Stimulated activated CD4-positive, alpha-beta T cell treated with anti-CD3 and anti-CD28 coated beads, Interleukin-4, amount 100 ng/mL, for 24 hours (primary cell): ENCODE measurements at places on chromosomes 12 and 14.

DNA sequence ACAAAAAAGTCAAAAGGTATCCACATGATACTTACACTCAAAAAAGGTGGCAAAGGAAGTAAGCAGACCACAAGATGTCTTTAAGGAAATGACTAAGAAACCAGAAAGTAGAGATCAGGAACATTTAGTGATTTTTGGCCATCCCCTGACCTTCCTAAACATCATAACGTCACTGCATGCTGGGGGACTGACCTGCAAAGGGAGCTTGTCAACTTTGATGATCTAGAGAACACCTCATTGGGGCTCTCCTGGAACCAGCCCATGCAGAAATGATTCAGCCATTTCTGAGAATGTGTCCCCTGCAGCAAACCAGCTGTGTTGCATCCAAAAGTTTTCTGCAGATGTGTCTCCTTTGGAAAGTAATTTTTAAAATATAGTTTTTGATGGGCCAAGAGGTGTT, 152.2 kb upstream of the RASSF8 start:
- no peak for DNase-seq

GRCh38 chr12:30243426-30243825, 452.2 kb downstream of the IPO8 start:
- no peak for DNase-seq

GRCh38 chr12:114555451-114555850, 128.5 kb downstream of the TBX3 start:
- DNase-seq = no peak

DNA sequence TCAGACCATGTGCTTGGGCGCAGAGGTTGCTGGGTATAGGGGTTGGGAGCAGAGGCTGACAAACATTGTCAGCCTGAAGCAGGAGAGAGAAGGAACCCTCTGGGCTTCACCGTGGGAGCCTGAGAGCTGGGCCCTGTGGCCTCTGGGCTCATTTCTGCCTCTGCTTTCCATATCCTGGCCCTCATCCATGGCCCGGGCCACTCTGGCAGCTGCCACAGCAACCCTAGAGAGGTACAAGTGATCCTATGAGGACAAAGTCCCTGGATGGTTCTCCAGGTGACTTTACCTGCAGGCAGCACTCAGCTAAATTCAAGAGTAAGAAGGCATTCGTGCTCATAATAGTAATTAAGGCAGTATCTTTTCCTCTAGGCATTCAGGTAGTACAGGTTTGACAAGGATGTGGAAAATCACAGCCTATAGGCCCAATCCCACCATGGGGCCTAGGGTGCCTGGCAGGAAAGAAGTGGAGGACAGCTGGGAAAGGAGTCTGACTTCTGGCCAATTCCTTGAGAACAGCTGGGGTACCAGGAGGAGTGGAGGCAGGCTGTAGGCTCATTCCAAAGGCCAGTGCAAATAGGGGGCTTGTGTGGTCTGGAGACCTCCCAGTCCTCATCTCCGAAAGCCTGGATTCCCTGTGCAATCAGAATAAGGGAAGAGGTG, 3.6 kb upstream of the TTC7B start:
- DNase-seq = no peak

DNA sequence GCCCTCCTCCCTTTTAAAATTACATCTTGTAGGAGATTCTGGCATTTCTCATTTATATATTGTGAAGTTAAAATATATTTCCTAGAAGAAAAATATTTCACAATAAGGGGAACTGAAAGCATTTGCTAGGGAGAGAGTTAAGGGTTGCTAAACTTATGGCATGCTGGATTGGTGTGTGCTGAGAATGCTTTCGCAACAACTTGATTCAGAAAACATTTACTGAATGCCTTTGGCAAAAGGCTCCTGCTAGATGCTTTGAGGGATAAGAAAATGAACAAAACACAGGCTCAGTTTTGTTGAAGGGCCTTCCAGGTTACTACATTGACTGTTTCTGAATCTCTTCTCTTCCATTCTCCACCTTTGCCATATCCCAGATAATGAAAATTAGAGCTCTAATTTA, 67.5 kb downstream of the DIP2B start:
- no peak for DNase-seq

GRCh38 chr12:56129206-56129941, 1.3 kb downstream of the ESYT1 start:
- peak; percentile 65 for DNase-seq

GRCh38 chr14:53885136-53885640, 71.4 kb downstream of the BMP4 start:
- no peak for DNase-seq

GRCh38 chr12:76537923-76538322, 21.6 kb downstream of the OSBPL8 start:
- no peak for DNase-seq

DNA sequence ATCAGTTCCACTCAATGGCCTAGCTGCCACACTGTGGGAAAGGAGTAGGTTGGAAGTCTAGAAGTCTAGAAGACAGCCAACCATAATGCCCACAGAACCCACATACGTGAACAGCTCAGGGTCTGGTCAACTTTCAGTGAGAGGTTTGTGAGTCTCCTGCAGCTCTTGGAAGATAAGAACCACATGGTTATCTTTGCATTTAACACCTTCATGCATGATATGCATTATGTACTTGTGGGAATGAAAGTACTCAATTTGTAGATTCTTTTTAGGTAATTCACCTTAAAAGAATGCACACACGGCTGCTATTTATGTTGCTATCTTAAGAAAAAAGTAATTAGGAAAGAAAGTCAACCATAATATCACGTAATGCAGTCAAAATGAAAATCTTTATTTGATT, 126.7 kb downstream of the ESRRB start:
- DNase-seq = no peak

- DNase-seq = no peak
These were observed 13.8 kb downstream of the TESPA1 start for GRCh38 chr12:54970741-54971140.

GRCh38 chr12:38903596-38903995, 1.8 kb downstream of the CPNE8 start:
- DNase-seq = no peak

GRCh38 chr12:76871082-76871481, 7.7 kb downstream of the CSRP2 start:
- no peak for DNase-seq

- DNase-seq = peak; percentile 66
These were observed 11.4 kb downstream of the TMEM121 start for GRCh38 chr14:105537580-105538474.

DNA sequence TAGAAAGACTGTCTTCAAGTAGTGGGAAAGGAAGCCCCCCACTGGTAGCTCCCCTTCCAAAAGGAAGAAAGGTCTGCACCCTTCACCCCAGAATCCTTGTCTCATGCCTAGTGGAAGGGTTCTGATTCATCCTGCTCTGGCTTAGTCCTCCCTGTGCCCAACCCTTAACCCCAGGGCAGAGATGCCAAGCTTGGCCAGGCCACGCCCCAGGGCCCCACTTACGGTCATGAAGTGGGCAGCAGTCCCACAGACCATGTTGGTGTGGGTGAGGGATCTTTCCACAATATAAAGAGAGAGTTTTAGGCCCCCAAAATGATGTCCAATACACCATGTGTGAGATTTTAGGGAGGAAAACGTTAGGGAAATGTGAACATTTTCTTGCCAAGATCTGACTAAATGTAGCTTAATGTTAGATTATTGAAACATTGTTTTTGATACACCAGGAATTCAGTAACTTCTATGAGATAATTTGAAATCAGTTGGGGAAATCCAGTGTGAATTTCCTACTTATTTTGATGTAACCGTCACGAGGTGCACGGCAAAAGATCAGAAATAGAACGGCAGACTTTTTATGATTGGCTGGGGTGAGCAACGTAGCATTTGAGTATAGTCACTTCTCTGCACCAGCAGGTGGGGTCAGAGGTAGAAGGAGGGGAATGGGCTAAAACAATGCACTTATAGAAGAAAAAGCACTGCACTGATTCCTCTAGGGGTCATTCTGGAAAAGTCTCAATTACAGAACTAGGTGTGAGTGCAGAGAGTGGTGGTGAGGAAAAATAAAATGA, 8.2 kb upstream of the SSPN start:
- no peak for DNase-seq

DNA sequence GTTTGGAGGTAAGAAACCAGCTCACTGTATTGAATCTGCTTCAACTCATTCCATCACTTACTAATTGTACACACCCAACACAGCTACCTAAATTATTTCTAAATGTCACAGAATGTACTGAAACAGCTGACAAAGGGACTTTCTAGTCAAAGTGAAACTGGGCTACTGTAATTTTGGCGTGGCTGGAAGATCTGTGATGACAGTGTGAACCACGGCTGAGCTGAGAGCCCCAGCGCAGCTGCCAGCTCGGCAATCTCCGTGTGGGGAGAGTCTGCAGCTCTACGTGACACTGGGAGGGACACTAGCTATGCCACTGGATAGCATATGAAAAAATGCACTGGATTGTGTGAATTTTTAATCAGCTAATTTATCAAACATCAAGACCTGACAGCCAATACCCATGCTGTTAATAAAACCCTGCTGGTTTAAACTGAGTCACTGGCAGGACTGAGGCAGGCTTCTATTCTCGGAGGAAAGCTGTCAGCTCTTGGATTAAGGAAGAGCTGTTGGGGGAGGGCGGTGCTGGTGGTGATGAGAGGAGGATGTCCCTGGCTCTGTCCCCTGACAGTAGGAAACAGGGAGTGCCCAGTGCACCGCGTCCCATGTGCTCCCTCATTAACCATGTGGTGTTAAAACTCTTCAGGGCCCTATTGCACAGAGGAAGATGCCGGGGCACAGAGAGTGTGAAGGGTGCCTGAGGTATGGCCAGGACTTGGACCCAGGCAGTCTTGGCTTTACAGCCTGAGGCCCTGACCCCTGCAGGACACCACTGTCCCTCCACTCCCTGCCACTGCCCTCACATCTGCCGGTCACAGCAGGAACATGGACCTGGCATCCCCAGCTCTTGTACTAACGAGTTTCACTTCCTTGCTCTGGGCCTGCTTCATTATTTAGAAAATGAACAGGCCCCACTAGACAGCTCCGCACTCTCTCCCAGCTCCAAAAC, 13.3 kb downstream of the SLC15A4 start:
- no peak for DNase-seq

DNA sequence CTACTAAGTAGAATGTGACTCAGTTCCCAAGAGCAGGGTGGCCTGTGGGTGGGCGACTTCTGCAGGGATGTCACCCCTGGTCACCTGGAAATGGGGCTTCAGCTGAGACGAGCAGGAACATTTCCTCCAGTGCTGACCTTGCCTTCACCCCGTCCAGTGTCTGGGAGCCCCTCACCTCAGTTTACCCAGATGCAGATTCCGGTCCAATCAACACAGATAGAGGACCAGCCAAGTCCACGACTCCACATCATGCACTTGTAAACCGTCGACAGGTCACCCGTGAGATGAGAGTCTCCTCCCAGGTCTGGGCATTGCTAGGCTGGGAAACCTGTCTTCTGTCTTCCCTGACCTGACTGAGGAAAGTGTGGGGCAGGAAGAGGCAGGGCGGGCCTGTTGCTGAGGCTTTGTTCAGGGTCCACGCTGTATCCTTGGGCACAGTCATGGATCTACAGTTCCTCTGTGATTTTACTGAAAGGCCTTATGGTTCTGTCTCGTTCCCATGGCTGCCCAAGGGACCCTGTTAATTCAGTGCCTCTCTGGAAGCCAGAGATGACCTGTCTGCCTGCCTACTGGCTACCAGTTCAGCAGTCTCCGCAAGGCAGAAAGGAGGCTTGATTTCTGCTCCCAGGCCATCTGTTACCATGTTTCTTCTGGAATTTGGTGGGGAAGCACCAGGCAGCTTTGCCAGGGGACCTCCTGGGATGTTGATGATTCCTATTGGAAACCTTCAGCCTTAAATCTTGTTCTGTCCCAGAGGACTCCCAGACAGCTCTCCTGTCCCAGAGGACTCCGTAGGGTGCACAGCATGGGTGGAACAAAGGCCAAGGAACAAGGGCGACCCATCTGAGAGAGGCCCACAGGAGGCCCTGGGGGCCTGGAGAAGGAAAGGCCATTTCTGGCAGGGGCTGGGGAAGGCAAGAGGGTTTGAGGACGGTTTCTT, 288.5 kb upstream of the RTL1 start:
- DNase-seq = no peak

- no peak for DNase-seq
These were observed 677.7 kb downstream of the TMEM121 start for GRCh38 chr14:106204063-106204462.

DNA sequence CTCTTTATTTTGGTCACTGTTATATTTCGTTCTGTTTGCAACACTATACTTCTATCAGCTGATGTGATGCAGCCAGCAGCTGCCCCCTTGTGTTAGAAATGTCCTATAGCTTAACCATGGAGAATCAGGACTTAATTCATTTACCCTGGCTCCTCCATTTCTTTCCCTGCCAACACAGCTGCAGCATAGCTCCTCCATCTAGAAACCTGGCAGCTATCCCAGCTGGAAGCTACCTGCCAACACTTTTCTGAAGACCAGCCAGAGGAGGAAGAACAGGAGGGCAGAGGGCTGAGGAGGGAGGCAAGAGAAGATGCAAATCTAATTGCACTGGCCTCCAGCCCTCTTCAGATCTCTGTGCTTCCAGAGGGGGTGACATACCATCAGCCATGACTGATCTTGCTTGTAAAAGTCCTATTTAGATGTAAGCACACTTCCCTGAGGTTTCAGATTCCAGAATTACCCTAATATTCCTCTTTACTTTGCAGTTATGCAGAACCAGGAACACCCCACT, 156.8 kb upstream of the TMEM260 start:
- DNase-seq = no peak

DNA sequence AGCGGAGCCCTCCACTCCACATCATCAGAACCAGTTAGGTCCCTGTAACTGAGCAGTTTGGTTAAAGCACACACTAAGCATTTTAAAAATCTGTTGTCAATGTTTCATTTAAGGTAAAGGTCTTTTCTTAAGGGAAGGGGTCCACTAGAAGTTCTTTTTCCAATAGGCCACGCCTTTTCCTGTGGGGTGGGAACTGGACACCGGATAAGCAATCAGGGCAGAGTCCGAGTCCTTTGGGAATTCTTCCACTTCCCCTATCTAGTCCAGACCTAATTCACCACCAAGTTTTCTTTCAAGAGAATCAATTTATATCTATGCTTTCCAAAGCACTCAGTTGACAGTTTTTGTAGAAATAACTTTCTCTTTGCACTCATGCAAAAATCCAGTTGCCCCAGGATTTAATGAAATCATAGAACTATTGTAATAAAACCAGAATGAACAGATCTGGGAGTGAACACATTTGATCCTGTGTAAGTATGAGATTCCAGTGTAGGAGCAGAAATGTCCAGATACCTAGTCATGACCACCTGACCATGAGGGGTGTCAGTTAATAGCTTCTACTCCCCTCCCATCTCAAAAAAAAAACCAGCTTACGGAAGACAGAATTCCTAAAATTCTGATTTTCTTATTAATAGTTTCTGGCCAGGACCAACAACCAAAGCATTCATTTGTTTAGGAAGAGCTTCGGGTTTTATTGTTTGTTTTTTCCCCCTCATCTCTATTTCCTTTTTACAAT, 11.7 kb downstream of the VPS37B start:
- no peak for DNase-seq

DNA sequence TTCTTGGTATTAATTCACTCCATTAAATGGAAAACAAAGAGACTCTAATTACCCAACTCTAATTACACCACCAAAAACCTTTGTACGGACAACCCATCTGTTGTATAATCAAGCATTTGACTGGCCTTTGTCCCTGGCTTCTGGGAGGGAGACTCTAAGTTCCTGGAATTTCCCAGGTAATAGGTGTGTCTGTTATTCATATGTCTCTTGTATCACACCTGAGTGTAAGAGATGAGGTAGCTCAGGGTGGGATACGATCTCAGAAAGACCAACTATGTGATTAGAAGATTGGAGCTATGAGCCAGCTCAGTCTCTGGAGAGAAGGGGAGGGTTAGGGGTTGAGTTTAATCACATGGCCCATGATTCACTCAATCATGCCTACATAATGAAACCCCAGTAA, 94.7 kb upstream of the PLXNC1 start:
- no peak for DNase-seq
